ENCODE measurements at places on chromosomes 6 and 20.

DNA sequence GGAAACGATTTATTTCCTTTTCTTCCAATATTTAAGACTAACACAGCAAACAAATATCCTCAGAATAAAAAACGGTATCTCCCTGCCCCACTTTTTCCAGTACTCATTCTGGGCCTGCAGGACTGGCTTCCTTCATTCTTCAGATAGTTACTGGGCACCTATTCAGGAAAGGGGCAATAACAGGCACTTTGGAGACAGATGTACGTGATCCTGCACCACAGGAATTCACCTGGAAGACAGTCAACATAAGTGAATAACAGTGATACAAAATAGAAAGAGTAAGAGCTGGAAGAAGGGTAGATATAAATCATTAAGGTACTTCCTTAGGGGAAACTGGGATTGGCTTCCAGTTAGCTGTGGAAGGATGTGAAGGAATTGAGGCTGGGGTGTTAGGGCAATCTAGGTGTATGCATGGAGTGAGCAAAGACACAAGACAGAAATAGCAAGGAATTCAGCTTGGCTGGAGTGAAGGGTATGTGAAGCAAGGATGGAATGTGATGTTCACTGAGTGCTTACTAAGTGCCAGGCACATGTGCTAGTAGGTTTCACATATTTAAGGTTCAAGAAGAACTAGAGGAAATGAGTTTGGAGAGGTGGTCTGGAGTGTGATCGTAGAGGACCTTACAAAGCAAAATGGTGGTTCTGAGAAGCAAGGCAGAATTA, 49.3 kb upstream of the FAM83C start:
- no peak for DNase-seq

DNA sequence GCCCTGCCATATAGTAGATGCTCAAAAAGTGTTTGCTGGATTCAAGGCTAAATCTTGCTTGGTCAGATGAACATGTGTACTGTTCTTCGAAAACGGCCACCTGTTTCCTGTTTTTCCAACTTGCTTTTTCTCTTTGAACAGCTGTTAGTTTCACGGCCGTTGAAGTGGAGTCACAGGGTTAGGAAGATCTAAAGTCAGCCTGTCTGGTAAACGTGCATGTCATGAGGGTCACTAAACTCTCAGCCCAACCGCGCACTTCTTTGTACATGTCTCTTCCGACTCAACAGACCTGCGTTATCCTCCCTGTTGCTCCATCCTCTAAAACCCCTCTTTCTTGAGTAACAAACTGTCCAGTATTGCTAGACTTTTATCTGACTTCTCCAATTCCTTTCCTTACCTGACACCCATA, 93.2 kb upstream of the MAN1A1 start:
- peak; percentile 21 for DNase-seq

- DNase-seq, result no peak
Observed at GRCh38 chr6:7402716-7403115, 13.1 kb downstream of the RIOK1 start.

DNA sequence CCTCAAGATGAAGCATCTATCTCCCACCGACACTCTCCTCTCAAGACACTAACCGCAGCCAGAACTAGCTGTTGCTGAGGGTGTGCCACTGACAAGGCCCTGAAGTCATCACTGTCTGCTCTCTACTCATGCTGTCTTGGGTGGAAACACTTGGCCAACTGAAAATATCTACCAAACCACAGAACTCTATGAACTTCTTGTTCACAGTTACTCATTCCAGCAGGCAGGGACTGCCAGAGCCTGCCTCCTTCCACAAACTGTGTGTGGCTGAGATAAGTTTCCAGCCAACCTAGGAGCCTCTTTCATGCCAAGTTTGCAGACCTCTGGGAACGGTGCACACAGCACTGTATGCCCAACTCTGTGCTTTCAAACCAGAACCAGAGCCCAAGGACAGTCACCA, 45.5 kb upstream of the NXT1 start:
- DNase-seq, result no peak

- DNase-seq, result no peak
Observed at GRCh38 chr20:9919271-9920014, 80.6 kb upstream of the PAK5 start.

Data from breast epithelium (tissue), 4 donors.